Hematopoietic multipotent progenitor cell treated with erythropoietin and hydrocortisone succinate and interleukin-3 and kit ligand, for 8 days (in vitro differentiated cells): ENCODE measurements at places on chromosomes 12 and 14.

- peak; percentile 78 for DNase-seq
Observed at GRCh38 chr12:8697120-8697475, 693 bp upstream of the RIMKLB start.

DNA sequence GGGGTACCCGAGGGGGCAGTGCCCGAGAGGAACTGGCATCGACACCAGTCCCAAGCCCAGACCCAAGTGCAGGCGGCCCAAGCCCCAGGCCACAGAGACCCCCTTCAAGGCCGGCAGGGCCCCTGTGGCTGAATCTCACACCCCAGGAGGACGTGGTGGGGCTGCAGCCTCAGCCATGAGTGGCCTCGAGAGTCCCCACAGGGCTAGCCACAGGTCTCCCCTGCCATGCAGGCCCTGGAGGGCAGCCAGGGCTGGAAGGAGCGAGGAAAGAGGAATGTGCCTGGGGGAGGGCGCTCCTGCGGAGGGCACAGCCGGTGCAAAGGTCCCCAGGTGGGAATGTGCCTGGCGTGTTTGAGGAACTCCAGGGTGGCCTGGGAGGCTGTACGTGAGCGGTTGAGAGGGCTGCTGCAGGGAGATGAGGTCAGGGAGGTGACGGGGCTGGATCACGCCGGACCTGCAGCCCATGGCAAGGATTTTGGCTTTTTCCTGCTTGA, 86.1 kb downstream of the NCOR2 start:
- no peak for DNase-seq

DNA sequence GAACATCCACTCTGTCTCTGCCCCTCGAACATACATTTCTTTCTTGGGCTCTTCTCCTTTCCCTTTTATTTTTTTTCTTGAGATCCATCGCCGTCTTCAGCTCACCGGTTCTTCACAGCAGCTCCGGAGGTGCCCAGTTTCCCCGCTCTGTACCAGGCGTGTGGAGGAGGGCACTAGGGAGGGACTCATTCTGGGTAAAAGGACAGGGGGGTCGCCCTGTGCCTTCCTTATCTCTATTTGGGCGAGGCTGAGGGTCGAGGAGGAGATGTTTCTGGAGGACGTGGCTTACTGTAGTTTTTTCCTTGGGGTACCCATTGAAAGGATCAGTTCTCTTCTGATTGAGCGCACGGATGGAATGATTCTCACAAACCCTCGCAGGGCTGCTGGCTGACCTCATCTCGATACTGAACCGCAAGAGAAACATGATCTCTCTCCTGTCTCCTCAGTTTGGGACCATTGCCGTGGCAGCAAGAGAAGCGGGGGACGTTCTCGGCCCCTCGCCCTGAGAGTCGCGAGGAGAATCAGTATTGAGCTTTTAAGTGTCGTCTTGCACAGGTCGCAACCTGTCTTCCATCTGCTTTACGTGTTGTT, 386 bp downstream of the LIN52 start:
- DNase-seq = no peak

GRCh38 chr12:85877459-85877858, 3.4 kb downstream of the NTS start:
- no peak for DNase-seq

DNA sequence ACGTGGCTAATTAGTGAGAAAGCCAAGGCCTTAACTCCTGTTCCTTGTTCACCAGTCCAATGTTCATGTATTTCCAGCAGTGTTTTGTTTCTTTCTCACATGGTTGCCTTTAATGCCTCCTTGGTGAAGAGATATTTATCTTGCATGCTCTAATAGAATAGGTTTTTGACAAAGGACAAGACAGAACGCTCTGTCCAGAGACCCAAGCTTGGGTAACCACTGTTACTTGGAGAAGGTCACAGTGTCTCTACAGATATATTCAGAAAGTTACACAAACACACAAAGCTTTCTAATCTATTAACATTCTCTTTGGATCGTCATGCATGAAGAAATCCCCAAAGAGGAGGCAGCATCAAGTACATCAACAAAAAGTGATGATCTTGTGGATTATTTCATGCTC, 33.1 kb downstream of the RERG start:
- no peak for DNase-seq

DNA sequence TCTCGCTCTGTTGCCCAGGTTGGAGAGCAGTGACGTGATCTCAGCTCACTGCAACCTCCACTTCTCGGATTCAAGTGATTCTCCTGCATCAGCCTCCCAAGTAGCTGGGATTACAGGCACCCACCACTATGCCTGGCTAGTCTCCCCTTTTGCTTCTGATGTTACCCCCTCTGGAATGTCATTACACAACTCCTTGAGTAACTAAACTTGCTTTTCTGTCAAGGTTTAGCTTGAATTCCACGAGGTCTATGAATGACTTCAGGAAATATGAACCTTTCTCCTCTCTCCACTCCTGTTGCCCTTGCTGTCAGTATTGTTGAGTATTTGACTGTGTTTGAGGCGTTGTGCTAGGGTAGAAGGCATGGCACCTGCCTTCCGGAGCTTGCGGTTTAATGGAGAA, 16.8 kb upstream of the RTRAF start:
- DNase-seq = no peak

- DNase-seq = no peak
Observed at GRCh38 chr12:51533799-51534198, 57.2 kb upstream of the SCN8A start.

GRCh38 chr14:50447461-50447860, 50.8 kb upstream of the CDKL1 start:
- no peak for DNase-seq

DNA sequence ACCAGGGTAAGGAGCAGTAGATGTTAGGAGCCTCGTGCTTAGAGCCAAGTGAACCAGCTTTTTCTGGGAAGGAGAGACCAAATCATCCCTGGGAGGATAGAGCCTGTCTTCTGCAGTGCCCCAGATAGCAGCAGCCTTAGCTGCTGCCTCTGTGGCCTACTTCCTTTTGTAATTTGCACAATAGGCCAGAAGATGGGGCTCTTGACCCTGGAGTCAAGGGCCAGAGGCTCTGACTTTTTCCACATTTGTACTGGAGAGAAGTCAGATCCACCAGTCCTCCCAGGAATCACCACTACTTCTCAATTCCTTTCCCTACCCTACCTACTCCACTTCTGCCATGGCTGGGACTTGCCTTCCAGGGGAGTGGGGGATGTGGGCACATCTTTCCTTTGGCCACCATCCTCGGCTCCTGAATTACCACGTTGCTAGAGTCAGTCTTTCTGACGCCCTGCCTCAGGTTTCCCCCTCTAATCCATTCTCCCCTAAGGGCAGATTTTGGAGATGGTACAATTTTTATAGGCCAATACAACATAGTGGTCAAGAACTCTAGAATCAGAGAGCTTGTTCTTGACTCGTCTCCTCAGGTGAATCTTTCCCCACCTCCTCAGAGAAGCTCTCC, 3.3 kb upstream of the SLC4A8 start:
- peak; percentile 77 for DNase-seq

- peak; percentile 61 for DNase-seq
Observed at GRCh38 chr12:52213564-52214420, 19.3 kb upstream of the KRT7 start.

DNA sequence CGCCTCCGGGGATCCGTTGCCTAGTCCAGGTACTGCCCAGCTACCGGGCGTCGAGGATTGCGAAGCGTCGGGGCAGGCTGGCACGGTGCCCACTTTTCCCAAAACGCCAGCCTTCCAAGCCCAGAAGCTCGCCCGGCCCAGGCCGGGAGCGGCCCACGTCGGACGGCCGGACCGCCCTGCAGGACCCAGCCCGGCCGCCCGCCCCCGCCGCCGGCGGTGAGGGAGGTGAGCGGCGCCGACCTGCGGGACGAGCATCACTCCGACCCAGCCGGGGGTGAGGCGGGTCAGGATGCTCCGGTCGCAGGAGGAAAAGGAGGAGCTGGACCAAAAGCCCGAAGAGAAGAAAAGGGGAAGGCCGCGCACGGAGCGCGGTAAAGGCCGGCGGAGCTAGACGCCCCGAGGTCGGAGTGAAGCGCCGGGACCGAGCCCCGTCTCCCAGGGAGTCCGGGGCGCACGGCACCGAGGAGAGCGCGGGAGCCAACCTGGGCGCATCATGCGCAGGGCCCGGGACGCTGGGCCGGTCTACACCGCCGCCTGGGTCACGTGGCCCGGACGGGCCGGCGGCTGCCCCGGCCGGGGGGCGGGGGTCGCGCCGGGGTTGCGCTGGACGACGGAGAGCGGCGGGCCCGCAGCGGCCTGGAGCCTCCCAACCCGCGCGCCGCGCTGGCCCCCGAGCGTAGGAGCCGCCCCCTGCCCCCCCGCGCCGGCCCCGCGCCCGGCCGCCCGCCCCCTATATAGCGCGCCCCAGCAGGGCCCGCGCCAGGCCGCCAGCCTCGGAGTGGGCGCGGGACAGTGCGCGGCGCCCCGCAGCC, at the start of gene AQP5:
AQP5 (plus strand) TSS at position 762 of the 812 bp plus-strand sequence. CDS start 146 bp downstream, outside the sequence.
- DNase-seq = no peak

DNA sequence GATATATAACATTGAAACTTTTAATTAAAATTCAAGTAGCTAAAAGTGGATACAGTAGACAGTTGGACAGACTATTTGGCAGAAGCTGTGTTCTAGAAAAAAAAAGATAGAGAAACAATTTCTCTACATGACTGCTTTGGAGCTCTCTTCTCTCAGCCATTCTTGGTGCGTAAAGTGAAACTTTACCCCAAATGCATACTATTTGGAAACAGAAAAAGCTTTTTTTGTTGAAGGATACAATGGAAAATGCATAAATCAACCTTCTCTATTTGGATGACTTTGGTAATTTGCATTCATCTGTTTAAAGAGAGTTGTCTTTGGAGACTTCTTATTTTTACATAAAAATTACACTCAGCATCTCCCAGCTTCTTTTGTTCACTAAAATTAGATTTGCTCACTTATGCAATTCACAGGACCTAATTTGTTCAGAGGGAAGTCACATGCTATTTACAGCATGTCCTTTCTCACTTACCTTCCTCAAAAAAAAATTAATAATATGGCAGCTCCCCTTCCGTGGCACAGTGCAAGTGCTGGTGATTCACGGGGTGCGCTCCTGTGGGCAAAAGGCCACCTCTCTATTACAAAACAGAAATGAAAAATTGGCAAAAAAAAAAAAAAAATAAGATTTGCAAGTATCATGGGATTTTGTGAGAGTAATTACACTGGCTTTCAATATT, 498.9 kb downstream of the RERGL start:
- DNase-seq = no peak

DNA sequence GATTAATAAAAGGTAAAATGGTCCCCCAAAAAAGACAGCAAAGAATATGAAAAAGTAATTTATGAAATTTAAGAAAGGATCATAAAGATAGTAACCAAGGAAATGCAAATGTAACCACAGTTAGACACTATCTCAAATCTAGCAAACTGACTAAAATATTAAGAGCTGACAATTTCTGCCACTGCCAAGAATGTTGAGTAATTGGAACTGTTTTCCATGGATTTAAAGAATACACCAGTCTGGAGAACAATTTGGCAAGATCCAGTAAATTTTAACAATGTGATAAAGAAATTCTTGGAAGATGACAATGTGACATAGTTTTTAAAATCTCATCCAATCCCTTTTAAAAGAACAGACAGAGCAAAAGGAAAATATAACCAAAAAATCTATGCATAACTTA, 798.0 kb upstream of the MGAT4C start:
- no peak for DNase-seq
